ENCODE measurements at places on chromosomes 3 and 15.

GRCh38 chr3:111715911-111716523 is 120.9 kb upstream of the ZBED2 start:
- DNase-seq = no peak

GRCh38 chr15:79007066-79007465 is 62.2 kb upstream of the CTSH start:
- no peak for DNase-seq

GRCh38 chr3:98982351-98982750 is 80.9 kb upstream of the DCBLD2 start:
- no peak for DNase-seq

DNA sequence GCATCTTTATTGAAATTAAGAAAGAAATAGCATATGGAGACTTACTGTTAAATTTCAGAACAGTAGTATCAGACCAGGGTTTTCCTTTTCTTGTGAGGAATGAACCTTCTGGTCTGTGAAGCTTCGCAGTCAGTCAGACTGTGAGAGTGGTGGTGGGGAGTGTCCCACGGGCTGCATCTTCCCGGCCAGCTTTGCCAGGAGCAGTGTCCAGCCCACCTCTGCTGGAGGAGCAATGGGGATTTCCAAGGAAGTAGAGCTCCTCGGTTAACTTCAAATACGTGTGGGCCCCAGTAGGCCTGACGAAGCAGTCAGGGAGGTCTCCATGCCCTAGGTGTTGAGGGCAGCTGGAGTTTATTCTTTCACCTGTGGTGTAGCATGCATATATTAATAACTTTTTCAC is 40.9 kb upstream of the FBXL22 start:
- no peak for DNase-seq

DNA sequence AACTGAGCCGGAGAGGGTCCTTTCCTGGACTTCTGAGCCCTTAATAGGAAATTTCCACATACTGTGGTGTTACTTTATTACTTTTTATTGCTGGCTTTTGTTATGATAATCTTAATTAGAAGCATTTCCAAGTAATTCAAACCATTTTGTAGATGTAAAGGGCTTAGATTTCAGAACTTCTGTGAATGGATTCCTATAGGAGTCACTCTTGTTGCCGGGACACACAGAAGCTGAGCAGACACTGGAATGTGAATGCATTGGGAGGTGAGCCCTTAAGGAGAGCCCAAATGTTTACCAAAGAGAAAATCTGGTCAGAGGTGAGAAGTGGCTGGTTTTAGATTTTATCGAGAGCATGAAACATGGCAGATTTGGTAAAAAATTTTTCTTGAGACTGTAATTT is 87.4 kb downstream of the FNDC3B start:
- DNase-seq = no peak

GRCh38 chr3:10004960-10005564 is 18.4 kb upstream of the EMC3 start:
- no peak for DNase-seq

GRCh38 chr3:136473716-136474326 is 223.7 kb downstream of the PCCB start:
- no peak for DNase-seq

GRCh38 chr15:23387621-23388190 is 33.2 kb downstream of the GOLGA8S start:
- no peak for DNase-seq

GRCh38 chr3:59877263-59878037 is 827.6 kb upstream of the CFAP20DC start:
- DNase-seq = no peak

DNA sequence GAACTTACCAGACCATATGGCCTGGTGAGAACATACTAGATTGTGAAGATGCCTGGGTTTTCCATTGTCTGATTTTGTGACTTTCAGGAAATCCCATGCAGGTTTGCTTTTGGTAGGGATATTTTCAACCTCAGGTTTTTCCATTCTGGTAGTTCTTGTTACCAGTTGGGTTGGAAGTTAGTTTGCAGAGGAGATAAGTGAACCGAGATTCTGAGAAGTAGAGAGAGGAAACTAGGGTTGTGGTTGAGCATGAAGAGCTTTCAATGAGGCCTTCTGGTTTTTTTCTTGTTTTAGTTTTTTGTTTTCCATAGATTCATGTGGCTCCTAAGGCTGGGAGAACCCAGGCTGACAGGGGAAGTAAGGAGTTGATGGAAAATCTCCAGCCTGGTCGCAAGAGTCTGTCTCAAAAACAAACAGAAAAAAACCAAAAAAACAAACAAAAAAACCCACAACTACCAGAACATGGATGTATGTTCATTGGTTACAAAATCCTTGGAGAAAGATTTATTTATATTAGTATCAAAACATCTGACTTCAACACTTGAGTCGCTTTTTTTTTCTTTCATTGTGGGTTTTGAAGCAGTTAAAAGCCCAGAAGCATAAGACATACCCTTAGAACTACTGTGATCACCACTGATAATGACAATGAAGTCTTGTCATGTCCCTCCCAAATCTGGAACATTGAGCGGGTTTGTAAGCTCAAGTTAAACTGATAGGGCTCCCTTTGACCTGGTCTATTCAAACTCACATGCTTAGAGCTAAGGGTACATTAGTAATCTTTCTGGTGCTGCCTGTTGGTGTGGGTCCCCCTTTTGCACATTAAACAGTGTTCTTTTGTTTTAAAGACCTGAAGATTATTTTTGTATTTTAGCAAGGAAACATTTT is 3.2 kb downstream of the GPR171 start:
- DNase-seq = no peak

- DNase-seq = no peak
These were observed 966 bp upstream of the PKM start for GRCh38 chr15:72231833-72232478.

DNA sequence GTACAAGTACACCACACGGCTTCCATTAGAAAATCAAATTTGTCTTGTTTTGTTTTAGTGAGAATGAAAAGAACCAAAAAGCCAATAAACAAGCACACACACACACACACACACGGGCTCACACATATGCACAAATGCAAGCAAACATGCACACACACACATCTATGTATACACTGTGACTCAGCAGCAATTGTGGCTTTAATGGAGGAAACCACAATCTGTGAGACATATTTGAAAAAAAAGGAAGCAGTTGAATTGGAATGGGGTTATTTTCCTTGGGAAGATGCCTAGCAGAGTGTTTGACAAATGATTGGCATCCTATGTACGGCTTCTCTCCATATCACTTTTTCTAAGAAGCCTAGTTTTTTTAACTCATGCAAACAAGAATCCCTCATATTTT is 201.1 kb upstream of the ARRDC4 start:
- no peak for DNase-seq

- no peak for DNase-seq
These were observed 41.4 kb downstream of the NFKBIZ start for GRCh38 chr3:101890716-101891115.

DNA sequence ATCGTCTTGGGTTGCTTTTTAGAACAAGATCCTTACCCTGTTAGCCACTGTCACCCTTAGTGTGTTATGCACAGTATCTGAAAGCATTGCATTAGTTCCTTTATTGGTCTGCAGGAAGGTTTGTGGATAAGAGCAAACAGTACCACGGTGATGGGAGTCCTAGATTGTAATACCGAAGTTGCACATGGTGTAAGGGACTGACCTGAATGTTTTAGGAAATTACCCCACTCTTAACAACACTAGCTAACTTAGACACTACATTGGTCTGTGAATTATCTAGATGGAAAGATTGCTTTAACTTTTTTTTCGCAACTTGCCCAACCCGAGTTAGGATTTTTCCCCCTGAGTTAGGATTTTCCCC is 1.3 kb downstream of the STT3B start:
- DNase-seq = no peak

DNA sequence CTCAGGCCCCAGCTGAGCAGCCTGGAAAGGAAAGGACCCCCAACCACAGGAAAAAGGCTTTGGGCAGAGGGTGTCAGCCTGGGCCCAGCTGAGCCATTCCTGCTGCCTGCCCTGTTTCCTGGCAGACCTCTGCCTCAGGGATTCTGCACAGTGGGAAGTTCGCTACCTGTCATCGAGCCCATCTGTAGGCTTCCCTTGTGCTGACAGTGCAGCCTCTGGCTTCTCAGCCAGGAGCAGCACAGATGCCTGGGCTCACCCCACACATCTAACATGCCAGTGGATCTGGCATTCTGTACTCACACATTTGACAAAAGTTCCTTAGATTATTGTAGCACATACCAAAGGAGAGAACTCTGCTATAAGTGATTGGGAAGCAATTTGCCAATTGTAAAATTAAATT is 202.2 kb downstream of the SSR3 start:
- DNase-seq = no peak

DNA sequence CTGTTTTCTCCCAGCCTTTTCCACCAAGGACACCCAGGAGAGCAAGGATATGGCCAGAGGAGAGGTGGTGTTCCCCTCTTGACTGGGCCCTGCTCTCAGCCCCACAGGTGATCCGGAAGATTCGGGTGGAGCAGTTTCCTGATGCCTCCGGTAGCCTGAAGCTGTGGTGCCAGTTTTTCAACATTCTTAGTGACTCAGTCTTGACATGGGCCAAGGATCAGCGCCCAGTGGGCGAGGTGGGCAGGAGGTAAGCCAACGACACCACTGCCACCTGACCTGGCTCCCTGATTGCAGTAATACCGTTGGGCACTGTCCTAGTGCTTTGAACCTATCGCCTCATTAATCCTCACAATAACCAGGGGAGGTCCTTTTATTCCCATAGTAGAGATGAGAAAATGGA is 25.3 kb upstream of the SLC28A1 start:
- DNase-seq = no peak
